Lower lobe of right lung (tissue), 2 donors: ENCODE measurements at places on chromosomes 2 and 18. TPM values are rescaled to one million over a fixed set of nuclear protein-coding genes. Genes with fewer than 3 reads are reported as not detected.

Gene L3MBTL4
- 16.9 TPM for total RNA-seq

DNA sequence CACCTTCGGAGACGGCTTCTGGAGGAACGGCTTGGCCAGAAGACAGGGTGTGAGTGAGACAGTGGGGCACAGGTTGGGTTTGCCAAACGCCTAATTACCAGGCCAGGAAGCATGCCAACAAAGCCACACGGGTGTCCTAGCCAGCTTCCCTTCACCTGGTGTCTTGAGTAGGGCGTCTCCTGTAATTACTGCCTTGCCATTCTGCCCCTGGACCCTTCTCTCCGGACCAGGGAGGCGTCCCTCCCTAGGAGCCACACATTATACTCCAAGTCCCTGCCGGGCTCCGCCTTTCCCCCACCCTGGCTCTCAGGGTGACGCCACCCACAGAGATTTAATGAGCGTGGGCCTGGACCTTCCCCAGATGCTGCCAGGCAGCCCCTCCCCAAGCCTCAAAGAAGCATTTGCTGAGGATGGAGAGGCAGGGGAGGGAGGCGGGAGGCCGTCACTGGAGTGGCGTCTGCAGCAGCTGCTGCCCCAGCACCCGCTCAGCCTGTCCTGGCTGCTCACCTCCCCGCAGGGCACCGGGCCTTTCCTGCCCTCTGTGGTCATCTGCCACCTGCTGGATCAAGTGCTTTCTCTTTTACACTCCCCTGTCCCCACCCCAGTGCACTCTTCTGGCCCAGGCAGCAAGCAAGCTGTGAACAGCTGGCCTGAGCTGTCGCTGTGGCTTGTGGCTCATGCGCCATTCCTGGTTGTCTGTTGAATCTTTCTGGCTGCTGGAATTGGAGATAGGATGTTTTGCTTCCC lies 20.7 kb downstream of the FOSL2 start:
- peak overlapping the region; percentile 18 for H3K27ac ChIP-seq
- H3K4me1 ChIP-seq, result peaks cover 58% of the 10 kb centered on the region
- H3K27me3 ChIP-seq, result no peaks in the 10 kb centered on the region
- no peak overlapping the region for H3K4me3 ChIP-seq
- DNase-seq, result no peak
- H3K36me3 ChIP-seq, result peaks cover 90% of the 10 kb centered on the region

DNA sequence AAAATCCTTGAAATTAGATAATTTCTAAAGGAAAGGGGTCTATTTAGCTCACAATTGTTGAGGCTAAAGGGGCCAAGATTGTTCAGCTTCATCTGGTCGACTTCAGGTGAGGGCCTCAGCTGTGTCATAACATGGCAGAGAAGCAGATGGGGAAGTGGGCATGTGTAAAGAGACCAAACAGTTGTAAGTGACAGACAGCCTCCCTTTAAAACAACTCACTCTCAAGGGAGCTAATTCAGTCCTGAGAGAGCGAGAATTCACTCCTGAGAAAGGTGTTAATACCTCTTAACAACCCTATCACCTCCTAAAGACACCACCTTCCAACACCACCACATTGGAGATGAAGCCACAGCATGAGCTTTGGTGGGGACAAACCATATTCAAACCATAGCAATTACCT lies 62.4 kb downstream of the KCMF1 start:
- peaks cover 67% of the 10 kb centered on the region for H3K36me3 ChIP-seq
- no peaks in the 10 kb centered on the region for H3K27me3 ChIP-seq
- no peak for DNase-seq
- no peaks in the 10 kb centered on the region for H3K4me1 ChIP-seq
- no peak overlapping the region for H3K4me3 ChIP-seq

DNA sequence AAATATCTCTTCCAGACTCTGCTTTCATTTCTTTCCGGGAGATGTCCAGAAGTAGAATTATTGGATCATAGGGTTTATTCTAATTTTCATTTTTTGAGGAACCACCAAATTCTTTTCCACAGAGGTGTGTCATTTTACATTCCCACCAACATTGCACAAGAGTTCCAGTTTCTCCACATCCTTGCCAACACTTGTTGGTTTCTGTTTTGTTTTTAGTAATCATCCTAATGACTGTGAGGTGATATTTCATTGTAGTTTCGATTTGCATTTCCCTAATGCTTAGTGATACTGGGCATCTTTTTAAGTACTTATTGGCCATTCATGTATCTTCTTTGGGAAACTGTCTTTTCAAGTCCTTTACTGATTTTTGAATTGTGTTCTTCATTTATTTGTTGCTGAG lies 513.1 kb downstream of the PARD3B start:
- H3K4me3 ChIP-seq, result no peak overlapping the region
- DNase-seq, result no peak
- no peak overlapping the region for H3K27ac ChIP-seq
- H3K4me1 ChIP-seq, result no peaks in the 10 kb centered on the region
- H3K27me3 ChIP-seq, result no peaks in the 10 kb centered on the region

DNA sequence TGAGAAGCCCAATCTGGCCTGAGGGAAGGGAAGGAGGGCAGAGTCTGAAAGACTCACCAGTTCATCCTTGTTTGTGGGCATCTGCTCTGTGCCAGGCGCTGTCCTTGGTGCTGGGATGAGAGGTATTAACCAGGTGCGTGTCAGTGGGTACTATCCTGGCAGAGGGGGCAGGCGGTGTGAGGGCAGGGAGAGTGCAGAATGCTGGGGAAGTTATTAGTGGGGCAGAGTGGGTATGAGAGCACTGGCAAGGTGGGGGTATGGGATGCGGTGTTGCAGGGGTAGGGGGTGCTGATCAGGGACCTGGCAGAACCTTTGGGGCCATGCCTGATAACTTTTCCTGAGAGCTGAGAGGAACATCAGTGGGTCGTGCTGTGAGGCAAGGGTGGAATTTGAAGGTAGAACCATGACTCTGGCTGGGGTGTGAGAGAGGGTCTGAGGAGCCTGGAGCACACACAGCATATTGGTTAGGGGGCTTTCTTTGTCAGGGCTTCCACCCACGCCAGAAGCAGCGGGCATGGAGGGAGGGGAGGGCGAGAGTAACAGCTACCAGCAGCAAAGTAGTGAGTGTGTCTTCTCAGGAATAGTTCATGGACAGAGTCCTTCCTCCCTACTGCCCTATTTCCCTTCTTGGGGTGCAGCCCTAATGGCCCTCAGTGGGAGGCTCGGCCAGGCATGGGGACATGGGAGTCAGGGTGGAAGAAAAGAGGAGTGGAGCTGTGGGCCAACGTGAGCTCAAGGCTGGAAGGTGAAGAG lies 290.7 kb downstream of the CYP26B1 start:
- H3K4me3 ChIP-seq, result no peak overlapping the region
- no peaks in the 10 kb centered on the region for H3K4me1 ChIP-seq
- H3K27me3 ChIP-seq, result no peaks in the 10 kb centered on the region
- no peaks in the 10 kb centered on the region for H3K36me3 ChIP-seq

DNA sequence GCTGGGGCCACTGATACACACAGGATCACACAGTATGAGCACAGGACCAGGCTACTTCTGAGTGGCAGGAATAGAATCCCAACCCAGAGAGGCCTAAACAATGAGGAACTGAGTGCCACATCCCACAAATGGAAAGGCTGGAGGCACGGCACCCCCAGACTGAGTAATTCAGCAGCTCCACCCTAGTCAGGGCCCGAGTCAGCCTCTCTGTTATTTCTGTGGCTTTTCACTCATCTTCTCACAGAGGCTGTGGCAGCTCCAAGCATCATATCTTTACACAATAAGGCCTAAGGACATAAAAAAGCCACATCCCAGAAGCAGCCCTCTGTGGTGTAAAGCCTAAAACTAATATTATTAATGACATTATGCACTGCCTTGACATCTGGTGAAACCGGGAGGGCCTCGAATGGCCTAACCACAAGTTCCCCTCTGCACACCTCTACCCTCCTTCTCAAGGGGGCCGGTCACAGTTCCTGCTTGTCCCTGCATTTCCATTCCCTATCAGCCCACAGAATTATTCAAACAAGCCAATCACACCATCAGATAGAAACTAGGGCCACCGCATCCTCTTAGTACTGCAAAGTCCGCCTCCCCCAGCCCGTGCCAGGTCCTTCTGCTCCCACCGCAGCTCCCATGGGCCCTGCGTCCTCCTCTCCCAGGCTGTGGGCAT lies 12.5 kb upstream of the MAL start:
- H3K36me3 ChIP-seq, result no peaks in the 10 kb centered on the region
- no peak overlapping the region for H3K27ac ChIP-seq
- DNase-seq, result no peak

Gene IL1RL1
- 69.6 TPM for total RNA-seq

GRCh38 chr2:68309426-68309825 lies 10.3 kb downstream of the CNRIP1 start:
- DNase-seq, result no peak
- no peaks in the 10 kb centered on the region for H3K4me1 ChIP-seq
- H3K36me3 ChIP-seq, result no peaks in the 10 kb centered on the region
- H3K4me3 ChIP-seq, result no peak overlapping the region
- H3K27me3 ChIP-seq, result no peaks in the 10 kb centered on the region
- H3K27ac ChIP-seq, result no peak overlapping the region

Gene BOD1L2
- total RNA-seq, result not detected

Gene CGREF1
- 0.74 TPM for total RNA-seq

GRCh38 chr2:218363736-218364135 lies 7.1 kb downstream of the CATIP start:
- H3K27me3 ChIP-seq, result no peaks in the 10 kb centered on the region
- peak; percentile 32 for DNase-seq
- no peaks in the 10 kb centered on the region for H3K36me3 ChIP-seq
- peaks cover 26% of the 10 kb centered on the region for H3K4me1 ChIP-seq
- H3K4me3 ChIP-seq, result no peak overlapping the region
- peak overlapping the region; percentile 53 for H3K27ac ChIP-seq

GRCh38 chr2:233816334-233816733 lies 38.0 kb downstream of the HJURP start:
- H3K36me3 ChIP-seq, result no peaks in the 10 kb centered on the region
- H3K27me3 ChIP-seq, result peaks cover 4% of the 10 kb centered on the region
- H3K27ac ChIP-seq, result no peak overlapping the region
- H3K4me3 ChIP-seq, result no peak overlapping the region
- no peak for DNase-seq

GRCh38 chr18:62506495-62507143 lies 16.2 kb upstream of the ZCCHC2 start:
- H3K4me1 ChIP-seq, result peaks cover 11% of the 10 kb centered on the region
- peak overlapping the region; percentile 80 for H3K27ac ChIP-seq
- peak overlapping the region; percentile 53 for H3K4me3 ChIP-seq
- H3K27me3 ChIP-seq, result no peaks in the 10 kb centered on the region

DNA sequence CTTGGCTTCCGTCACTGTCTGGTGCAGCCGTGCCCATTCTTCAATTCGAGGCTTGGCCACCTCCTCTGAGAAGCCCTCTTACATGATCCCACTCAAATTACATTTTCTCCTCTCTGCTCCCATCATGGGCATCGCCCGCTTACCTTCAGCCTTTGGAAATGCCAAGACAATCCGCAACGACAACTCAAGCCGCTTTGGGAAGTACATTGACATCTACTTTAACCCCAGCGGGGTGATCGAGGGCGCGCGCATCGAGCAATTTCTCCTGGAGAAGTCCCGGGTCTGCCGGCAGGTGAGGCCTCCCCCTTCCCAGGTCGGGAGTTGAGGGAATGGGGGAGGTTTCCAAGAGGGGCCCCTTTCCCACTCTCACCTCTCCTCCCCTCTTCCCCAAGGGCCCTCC lies 38.3 kb downstream of the MYO7B start:
- no peak overlapping the region for H3K27ac ChIP-seq
- no peaks in the 10 kb centered on the region for H3K36me3 ChIP-seq
- DNase-seq, result no peak
- no peak overlapping the region for H3K4me3 ChIP-seq
- peaks cover 11% of the 10 kb centered on the region for H3K4me1 ChIP-seq

DNA sequence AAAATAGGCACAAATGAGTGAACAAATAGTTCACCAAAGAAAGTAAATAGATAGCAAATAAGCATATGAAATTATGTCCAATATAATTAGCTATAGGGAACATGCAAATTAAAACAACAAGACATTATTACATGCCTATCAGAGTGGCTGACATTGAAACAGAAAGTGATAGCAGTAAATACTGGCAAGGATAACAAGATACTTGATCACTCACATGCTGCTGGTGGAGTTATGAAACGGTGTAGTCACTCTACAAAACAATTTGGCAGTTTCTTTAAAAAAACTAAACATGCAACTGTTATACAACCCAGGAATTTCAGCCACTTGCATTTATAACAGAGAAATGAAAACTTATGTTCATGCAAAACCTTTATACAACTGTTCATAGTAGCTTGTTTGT lies 439.2 kb upstream of the ACVR2A start:
- H3K27me3 ChIP-seq, result no peaks in the 10 kb centered on the region
- no peak for DNase-seq
- no peak overlapping the region for H3K4me3 ChIP-seq
- H3K4me1 ChIP-seq, result no peaks in the 10 kb centered on the region
- no peaks in the 10 kb centered on the region for H3K36me3 ChIP-seq

DNA sequence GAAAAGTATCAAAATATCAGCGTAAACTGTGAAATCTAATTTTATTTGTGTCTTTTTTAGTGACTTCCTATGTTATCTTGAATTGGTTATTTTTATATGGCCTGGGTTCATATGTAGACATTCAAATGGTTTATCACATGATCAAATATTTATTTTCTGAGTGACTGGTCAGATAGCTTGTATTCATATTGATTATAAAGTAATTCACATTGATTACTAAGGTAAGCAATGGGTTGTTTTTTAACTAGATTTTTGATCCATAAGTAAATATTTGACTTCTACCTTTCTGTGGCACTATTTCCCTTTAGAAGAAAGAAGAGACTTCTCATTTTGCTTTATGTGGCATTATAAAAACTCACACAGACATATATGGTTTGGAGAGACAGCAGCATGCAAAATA lies 260.5 kb downstream of the TCF4 start:
- no peak for DNase-seq
- H3K36me3 ChIP-seq, result no peaks in the 10 kb centered on the region
- H3K4me1 ChIP-seq, result peaks cover 42% of the 10 kb centered on the region
- no peaks in the 10 kb centered on the region for H3K27me3 ChIP-seq

DNA sequence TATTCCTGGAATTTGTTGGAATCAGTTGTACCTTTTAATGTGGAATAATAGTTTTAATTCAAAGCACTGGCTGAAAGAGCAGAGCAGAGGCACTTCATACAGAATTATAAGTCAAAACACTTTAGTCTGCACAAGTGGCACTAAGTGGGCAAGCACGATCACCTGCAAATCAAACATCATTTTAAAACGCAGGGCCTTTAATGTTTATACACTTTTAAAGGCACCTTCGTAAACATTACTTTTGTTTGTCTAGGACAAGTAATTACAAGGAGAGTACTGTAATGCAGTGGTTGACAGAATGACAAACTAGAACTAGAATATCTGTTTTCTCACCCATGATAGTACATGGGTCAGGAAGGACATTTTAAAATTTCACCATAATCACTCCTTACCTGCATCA lies 36.4 kb downstream of the LANCL1 start:
- H3K4me1 ChIP-seq, result peaks cover 8% of the 10 kb centered on the region
- DNase-seq, result no peak
- H3K27me3 ChIP-seq, result no peaks in the 10 kb centered on the region
- H3K36me3 ChIP-seq, result peaks cover 49% of the 10 kb centered on the region

- no peaks in the 10 kb centered on the region for H3K27me3 ChIP-seq
- H3K4me3 ChIP-seq, result no peak overlapping the region
- no peaks in the 10 kb centered on the region for H3K36me3 ChIP-seq
- no peak for DNase-seq
- H3K4me1 ChIP-seq, result peaks cover 47% of the 10 kb centered on the region
These were observed 53.9 kb upstream of the CTLA4 start for GRCh38 chr2:203813684-203814083.

Gene ST6GAL2
- 0.92 TPM for total RNA-seq

Gene FAM117B
- total RNA-seq, result 13.1 TPM
